Esophagus squamous epithelium (tissue), 5 donors: ENCODE measurements at places on chromosomes 12 and 14.

DNA sequence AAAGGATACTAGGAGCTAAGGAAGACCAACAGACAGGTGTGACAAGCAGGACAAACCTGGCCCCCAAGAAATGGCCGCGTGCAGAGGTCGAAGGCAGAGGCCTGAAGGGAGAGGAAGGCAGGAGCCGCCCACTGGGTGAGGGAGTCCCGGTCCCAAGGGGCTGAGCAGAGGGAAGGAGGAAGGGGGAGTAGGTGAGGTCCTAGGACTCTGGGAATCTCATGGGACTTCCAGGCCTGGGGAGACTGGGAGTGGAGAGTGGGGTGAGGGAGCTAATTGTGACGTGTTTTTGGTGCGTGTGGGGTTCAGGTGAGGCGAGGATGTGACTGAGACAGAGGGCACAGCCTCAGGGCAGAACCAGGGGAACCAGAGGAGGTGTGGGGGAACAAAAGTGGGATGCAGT lies 11.7 kb upstream of the FLVCR2 start:
- no peak for DNase-seq

DNA sequence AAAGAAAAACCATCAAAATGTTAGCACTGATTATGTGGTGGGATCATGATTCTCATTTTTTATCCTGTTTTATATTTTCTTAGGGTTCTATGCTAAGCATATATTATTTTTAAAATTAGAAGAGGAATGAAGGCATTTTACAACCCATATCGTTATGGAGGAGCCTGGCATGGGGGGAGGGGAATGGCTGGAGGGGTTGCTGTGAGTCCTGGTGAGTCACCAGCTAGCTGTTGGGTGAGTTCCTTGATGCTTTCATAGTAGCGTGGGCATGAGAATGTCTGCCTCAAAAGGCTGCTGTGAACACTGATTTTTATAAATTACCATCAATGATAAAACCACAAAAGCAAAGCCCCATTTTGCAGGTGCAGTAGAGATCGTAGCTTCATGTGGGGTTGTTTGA lies 46.9 kb downstream of the C14orf132 start:
- no peak for DNase-seq

GRCh38 chr14:99284254-99285004 lies 12.4 kb upstream of the BCL11B start:
- no peak for DNase-seq

GRCh38 chr12:131694116-131694838 lies 16.6 kb upstream of the SFSWAP start:
- DNase-seq, result no peak

DNA sequence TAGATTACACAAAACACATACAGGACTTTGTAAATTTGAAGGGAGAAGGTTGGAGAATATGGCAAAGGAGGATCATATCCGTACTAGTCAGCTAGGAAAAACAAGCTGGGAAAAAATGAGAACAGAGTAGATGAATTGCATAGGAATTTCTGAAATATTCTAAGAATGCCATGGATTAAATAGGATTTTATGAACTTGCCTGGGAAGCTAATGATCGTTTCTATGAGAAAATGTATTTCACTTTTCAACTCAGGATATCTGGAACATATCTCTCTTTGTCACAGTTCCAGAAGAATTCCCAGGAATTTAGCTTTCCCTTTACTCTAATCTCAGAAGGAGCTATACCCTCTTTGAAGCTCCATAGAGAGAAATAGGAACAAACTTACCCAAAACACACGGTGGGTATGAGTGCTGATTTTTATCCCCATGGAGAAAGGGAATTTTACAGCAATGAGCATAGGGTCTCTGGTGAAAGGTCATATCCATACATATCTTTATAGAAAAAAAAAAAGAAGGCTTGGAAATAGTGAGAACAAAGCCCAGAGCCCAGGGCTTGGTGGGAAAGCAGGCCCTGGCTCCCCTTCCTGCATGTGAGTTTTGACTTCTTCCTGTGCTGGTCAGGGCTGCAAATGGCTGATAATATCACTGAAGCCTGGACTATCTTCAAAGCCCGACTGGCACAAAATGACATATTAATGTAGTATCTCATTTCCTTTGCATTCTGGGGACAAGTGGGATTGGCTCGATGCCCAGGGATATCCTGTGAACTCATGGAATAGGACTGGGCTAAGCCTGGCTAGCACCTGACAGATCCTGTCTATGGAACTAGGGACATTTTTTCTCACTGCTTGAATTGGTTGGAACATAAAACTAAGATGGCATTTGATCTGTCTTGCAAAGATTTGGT lies 136.3 kb downstream of the AEBP2 start:
- no peak for DNase-seq
